ENCODE measurements at places on chromosomes 5 and 9.

- no peak overlapping the region for H3K27ac ChIP-seq
- H3K4me1 ChIP-seq = no peaks in the 10 kb centered on the region
- no peak overlapping the region for H3K4me3 ChIP-seq
- DNase-seq = no peak
- no peaks in the 10 kb centered on the region for H3K27me3 ChIP-seq
- H3K36me3 ChIP-seq = no peaks in the 10 kb centered on the region
Observed at GRCh38 chr5:144328980-144329379, 158.3 kb downstream of the KCTD16 start.

GRCh38 chr5:146620669-146621051 lies 104.7 kb upstream of the GPR151 start:
- H3K4me1 ChIP-seq = no peaks in the 10 kb centered on the region
- H3K27me3 ChIP-seq = no peaks in the 10 kb centered on the region
- H3K4me3 ChIP-seq = no peak overlapping the region
- H3K27ac ChIP-seq = no peak overlapping the region
- DNase-seq = no peak

- peaks cover 15% of the 10 kb centered on the region for H3K4me1 ChIP-seq
- no peaks in the 10 kb centered on the region for H3K27me3 ChIP-seq
- H3K27ac ChIP-seq = no peak overlapping the region
- no peaks in the 10 kb centered on the region for H3K36me3 ChIP-seq
- no peak overlapping the region for H3K4me3 ChIP-seq
Observed at GRCh38 chr9:14989811-14990210, 79.6 kb upstream of the FREM1 start.

DNA sequence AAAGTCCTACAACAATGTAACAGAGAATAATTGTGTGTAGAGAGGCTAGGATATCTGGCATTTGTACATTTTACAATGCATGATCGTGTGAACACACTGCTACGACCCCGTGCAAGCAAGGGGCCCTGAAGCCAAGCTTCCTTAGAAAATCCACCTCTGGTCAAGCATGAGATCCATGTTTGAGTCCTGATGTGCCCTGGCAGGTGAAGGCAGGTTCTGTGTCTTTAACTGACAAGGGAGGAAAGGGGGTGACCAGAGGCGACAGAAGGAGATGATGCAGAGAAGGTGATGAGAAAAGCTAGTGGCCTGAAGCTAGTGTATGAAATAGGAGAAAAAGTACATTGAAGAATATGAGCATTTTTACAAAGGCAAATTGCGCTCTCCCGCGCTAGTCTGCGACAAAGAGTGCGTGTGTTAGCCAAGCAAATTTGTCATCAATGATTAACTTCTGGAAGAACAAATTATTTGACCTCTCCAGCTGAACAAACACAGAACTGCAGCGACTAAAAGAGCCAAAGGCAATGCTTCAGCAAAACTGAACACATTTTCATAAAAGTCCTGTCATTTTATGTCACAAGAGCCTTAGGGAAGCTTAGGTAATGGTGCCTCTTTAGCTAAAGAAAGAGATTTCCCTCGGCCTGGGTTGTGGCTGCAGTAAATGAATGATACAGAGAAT lies 101.7 kb upstream of the DAPK1 start:
- H3K4me3 ChIP-seq = no peak overlapping the region
- no peaks in the 10 kb centered on the region for H3K4me1 ChIP-seq
- H3K36me3 ChIP-seq = no peaks in the 10 kb centered on the region
- no peak overlapping the region for H3K27ac ChIP-seq

GRCh38 chr5:137630216-137630971 lies 105.5 kb downstream of the KLHL3 start:
- no peaks in the 10 kb centered on the region for H3K36me3 ChIP-seq
- no peaks in the 10 kb centered on the region for H3K27me3 ChIP-seq
- H3K4me1 ChIP-seq = peaks cover 3% of the 10 kb centered on the region
- no peak overlapping the region for H3K4me3 ChIP-seq
- H3K27ac ChIP-seq = no peak overlapping the region

- no peaks in the 10 kb centered on the region for H3K36me3 ChIP-seq
- no peak overlapping the region for H3K4me3 ChIP-seq
- no peak overlapping the region for H3K27ac ChIP-seq
- no peaks in the 10 kb centered on the region for H3K27me3 ChIP-seq
Observed at GRCh38 chr9:33225319-33226147, 14.4 kb upstream of the SPINK4 start.

DNA sequence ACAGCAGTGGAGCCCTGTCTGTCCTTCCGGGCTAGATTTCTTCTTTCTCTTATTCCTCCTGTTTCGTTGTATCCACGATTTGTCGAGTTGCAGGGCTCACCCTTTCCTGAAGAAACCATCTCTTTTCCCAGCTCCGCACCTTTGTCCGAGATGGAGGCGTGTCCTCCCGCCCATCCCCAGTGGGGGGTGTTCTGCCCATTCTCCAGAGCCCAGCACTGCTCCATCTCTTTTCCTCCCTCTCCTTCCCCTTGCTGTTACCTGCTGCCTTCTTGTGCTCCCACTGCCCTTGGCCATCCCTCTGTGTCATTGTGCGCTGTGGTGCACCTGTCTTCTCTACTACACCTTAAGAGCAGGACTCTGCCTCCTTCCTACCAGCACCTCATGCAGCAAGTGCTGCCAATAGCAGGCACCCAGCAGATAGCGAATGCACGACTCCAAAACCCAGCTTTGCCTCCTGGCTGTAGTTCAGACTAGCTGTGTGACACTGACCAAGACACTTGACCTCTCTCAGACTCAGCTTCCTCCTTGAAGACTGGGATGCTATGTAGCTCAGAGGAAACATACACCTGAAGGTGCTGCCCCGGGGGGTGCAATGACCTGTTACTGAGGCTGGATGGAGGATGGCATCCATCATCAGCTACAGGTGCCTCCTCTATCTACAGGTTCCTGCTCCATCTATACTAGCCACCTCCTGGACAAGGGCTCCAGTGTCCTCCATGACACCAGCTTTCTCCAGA lies 8.9 kb downstream of the OR13J1 start:
- peaks cover 40% of the 10 kb centered on the region for H3K27me3 ChIP-seq
- no peaks in the 10 kb centered on the region for H3K4me1 ChIP-seq
- H3K27ac ChIP-seq = no peak overlapping the region
- DNase-seq = no peak

DNA sequence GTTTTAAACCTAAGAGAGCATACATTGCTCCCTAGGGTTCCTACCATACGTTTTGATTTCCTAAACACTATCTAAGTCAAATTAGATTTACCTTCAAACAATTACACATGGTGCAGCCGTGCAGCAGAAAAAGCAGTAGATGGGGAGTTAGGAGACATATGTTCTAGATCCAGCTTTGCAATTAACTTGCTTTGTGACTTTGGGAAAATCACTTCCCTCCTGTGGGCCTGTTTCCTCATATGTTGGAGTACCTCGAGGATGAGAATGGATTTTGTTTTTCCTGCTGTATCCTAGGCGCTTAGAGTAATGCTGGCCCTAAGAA lies 711 bp downstream of the MRPL50 start:
- peak overlapping the region; percentile 87 for H3K27ac ChIP-seq
- no peaks in the 10 kb centered on the region for H3K27me3 ChIP-seq
- H3K4me1 ChIP-seq = peaks cover 26% of the 10 kb centered on the region
- no peak for DNase-seq
- peak overlapping the region; percentile 92 for H3K4me3 ChIP-seq
- H3K36me3 ChIP-seq = peaks cover 2% of the 10 kb centered on the region

DNA sequence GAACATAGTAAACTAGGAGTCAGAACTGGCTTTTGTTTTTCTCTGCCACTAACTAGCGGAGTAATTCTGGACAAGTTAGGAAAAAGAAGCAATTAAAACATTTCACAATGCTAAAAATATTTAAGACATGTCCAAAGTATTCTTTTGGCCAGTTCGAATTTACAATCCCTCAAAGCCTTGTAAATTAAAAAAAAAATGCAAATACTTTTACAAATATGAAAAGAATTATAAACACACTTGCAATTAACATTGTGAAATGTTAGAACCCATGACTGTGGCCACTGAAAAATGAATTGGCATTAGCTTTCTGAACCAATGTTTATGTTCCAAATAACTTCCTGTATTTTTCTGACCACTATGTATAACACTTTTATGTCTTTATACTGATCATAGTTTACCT lies 2.2 kb downstream of the RAD1 start:
- no peak overlapping the region for H3K4me3 ChIP-seq
- H3K4me1 ChIP-seq = peaks cover 28% of the 10 kb centered on the region
- H3K27ac ChIP-seq = no peak overlapping the region
- H3K27me3 ChIP-seq = no peaks in the 10 kb centered on the region
- no peaks in the 10 kb centered on the region for H3K36me3 ChIP-seq

GRCh38 chr5:34484216-34484920 lies 171.8 kb upstream of the RAI14 start:
- no peak for DNase-seq
- H3K27ac ChIP-seq = no peak overlapping the region
- peaks cover 19% of the 10 kb centered on the region for H3K4me1 ChIP-seq
- H3K4me3 ChIP-seq = no peak overlapping the region
- no peaks in the 10 kb centered on the region for H3K36me3 ChIP-seq

- H3K4me1 ChIP-seq = no peaks in the 10 kb centered on the region
- H3K36me3 ChIP-seq = peaks cover 6% of the 10 kb centered on the region
- H3K4me3 ChIP-seq = no peak overlapping the region
Observed at GRCh38 chr5:5487585-5488360, 65.3 kb downstream of the ICE1 start.

DNA sequence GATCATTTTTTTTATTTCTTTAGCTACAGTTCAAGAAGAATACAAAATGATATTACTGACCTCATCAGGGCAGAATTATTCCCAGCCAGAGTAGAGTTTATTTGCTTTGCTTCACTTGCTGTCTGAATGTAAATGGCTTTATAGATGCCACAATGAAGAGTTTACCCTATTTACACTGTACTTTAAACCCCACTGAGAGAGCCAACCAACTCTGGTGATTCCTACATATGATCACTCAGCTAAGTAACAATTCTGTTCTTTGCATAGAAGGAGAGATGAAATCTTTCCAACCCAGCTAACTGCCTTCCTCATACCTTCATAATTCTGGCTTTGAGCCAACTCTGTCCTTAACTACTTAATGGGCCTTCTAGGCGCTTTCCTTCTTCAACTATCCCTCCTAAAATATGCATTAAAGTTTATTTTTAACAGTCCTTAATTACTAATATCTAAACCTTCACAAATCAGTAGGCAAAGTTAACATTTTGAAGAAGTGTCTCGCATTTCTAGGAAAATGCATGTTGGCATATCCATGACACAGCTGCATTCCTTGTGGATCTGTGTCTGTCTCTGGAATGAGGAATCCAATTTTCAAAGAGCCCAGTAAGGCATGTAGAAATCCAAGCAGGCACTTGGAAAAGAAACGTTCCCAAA lies 284.8 kb upstream of the GRAMD2B start:
- H3K27me3 ChIP-seq = no peaks in the 10 kb centered on the region
- no peaks in the 10 kb centered on the region for H3K4me1 ChIP-seq
- DNase-seq = no peak
- H3K36me3 ChIP-seq = no peaks in the 10 kb centered on the region
- H3K27ac ChIP-seq = no peak overlapping the region

GRCh38 chr9:90064971-90065370 lies 460.2 kb downstream of the GADD45G start:
- H3K4me3 ChIP-seq = no peak overlapping the region
- H3K27ac ChIP-seq = no peak overlapping the region
- no peak for DNase-seq
- no peaks in the 10 kb centered on the region for H3K4me1 ChIP-seq

GRCh38 chr5:75275756-75276155 lies 39.1 kb upstream of the ANKRD31 start:
- no peak for DNase-seq
- H3K4me1 ChIP-seq = no peaks in the 10 kb centered on the region
- H3K4me3 ChIP-seq = no peak overlapping the region
- H3K27me3 ChIP-seq = peaks cover 2% of the 10 kb centered on the region

DNA sequence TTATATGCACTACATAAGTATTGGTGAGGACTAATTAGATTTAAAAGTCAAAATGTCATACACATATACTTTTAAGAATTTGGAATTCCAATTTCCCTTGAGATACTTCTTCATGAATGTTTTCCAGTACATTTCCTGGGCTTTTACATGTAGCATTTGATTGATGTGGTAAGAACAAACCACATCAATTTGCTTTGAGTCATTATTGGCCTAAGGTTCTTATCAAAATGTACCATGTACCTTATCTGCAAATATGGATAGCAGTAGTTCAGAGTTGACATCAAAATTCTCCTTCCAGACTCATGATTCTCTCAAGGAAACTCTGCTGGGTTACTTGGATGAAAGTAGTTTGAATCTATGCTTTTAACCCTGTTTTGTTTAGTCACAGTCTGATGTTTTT lies 2.5 kb downstream of the CAST start:
- no peak overlapping the region for H3K4me3 ChIP-seq
- peaks cover 17% of the 10 kb centered on the region for H3K4me1 ChIP-seq
- H3K27me3 ChIP-seq = no peaks in the 10 kb centered on the region
- H3K27ac ChIP-seq = no peak overlapping the region

Data from endothelial cell of umbilical vein (primary cell).